ENCODE measurements at places on chromosomes 11 and 22. TPM values are rescaled to one million over a fixed set of nuclear protein-coding genes. Genes with fewer than 3 reads are reported as not detected.

DNA sequence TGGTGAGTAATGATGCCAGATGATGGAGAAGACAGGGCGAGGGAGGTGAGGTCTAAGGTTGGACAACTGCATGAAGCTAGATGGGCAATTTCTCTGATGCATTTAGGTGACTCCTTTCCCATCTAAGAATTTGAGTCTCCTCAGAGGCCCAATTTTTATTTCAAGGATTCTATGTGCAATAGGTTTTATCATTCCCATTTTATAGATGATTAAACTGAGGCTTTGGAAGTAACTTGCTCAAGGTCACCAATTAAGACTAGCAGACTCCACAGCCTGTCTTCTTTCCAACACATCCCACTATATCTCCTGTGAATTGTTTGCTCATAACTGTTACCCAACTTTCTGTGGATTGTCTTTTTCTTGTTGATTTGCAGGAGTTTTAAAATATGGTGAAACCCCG, 28.5 kb downstream of the DSCAML1 start:
- no peak overlapping the region for H3K4me3 ChIP-seq
- H3K4me1 ChIP-seq, result no peaks in the 10 kb centered on the region
- H3K36me3 ChIP-seq, result no peaks in the 10 kb centered on the region
- H3K27me3 ChIP-seq, result peaks cover 4% of the 10 kb centered on the region
- no peak for DNase-seq

- H3K36me3 ChIP-seq, result no peaks in the 10 kb centered on the region
- no peak for DNase-seq
- no peak overlapping the region for H3K4me3 ChIP-seq
- H3K4me1 ChIP-seq, result no peaks in the 10 kb centered on the region
These were observed 21.9 kb downstream of the HTR3B start for GRCh38 chr11:113926273-113927197.

Gene CECR2
- total RNA-seq, result 0.05 TPM

Gene SWAP70
- 8.6 TPM for total RNA-seq

GRCh38 chr11:113162592-113162962, 151.8 kb upstream of the TTC12 start:
- no peaks in the 10 kb centered on the region for H3K36me3 ChIP-seq
- H3K4me1 ChIP-seq, result no peaks in the 10 kb centered on the region
- no peaks in the 10 kb centered on the region for H3K27me3 ChIP-seq
- H3K4me3 ChIP-seq, result no peak overlapping the region
- DNase-seq, result no peak
- no peak overlapping the region for H3K27ac ChIP-seq

Gene APOL5
- total RNA-seq, result not detected

DNA sequence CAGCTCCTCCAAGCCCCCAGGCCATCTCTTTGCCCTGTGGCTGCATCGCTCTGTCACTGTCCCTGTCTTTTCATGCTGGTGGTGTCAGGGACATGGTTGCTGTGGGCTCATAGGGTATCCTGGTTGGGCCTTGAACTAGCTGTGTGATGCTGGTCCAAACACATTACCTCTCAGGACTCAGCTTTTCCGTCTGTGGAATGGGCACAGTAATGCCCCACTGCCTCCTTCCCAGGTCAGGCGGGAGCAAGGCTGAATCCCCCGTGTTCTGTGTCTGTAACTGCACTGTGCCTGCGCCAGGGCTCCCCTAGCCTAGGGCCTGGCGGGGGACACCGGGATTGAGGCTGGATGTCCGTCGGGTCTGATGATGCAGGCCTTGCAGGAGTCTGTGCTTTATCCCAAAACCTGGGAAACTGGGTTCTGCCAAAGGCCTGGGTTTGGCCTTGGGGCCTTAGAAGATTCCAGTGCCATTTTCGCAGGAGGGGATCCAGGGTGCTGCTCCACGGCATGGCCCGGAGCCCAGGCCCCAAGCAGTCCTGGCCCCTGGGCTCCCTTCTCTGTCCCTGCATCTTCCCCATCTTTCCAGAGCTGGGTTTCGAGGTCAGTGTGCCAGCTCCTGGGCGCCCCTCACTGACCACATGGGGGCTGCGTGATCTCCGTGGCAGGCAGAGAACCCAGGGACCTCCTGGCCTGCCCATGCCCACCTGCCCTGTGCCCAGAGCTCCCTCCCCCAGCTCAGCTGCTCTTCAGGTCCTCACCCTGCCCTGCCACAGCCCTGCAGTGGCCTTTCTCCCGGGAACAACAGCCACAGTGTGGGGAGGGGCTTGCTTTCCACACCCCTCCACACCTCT, 32.7 kb upstream of the CELSR1 start:
- no peak overlapping the region for H3K27ac ChIP-seq
- no peaks in the 10 kb centered on the region for H3K36me3 ChIP-seq
- H3K4me3 ChIP-seq, result no peak overlapping the region
- peaks cover 3% of the 10 kb centered on the region for H3K4me1 ChIP-seq

GRCh38 chr11:31464436-31464835, 45.0 kb downstream of the IMMP1L start:
- DNase-seq, result no peak
- no peaks in the 10 kb centered on the region for H3K27me3 ChIP-seq
- peaks cover 17% of the 10 kb centered on the region for H3K36me3 ChIP-seq
- no peak overlapping the region for H3K27ac ChIP-seq

Measured in activated CD4-positive, alpha-beta memory T cell treated with anti-CD3 and anti-CD28 coated beads, Interleukin-2, amount 10 ng/mL, durations not matched to agents 7 days and 5 days (primary cell).